Astrocyte of the cerebellum (primary cell): ENCODE measurements at places on chromosomes 13 and 19.

- DNase-seq, result peak; percentile 42
These were observed 203.1 kb upstream of the EDNRB start for GRCh38 chr13:78121459-78122348.

GRCh38 chr19:1501200-1501595, 10.2 kb downstream of the REEP6 start:
- no peak for DNase-seq

DNA sequence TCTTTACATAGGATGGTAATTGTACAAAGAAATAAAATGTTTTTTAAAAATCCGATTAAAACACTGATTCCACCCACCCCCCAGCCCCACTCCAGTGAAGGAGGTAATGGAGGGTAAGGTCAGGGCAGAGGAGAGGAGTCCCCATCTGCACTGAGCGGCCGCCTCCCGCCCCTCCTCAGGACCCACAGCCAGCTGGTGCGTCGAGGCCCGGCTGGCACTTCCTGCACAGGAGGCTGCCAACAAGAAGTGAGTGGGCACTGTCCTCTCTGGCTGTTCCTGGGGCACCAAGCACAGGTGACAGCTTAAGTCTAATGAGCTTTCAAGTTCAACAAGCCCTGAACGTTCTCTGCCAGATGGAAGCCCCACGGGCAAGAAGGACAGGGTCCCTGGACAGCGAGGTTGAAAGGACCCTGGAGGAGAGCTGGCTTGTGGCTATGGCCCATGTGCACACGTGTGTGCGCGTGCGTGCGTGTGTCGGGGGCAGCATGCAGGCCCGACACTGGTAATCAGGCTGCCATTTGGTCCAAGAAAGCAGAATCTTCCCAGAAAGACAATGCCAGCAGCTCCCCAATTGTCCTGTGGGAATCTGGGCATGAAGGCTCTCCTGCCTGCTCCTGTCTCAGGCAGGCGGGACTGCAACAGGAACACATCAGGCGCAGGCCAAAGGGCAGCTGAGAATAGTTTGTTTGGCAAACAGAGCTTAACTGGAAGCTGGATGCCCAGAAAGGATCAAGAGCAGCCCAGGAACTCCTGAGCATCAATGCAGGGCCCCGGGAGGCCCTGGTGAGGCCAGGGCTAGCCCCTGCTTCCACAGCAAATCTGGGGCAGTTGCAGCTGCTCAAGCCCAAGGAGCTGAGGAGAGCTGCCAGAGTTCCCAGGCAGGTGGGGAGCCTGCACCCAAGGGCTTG, 15.1 kb upstream of the EPHX3 start:
- DNase-seq, result no peak

GRCh38 chr13:50893211-50893852, 16.3 kb upstream of the RNASEH2B start:
- peak; percentile 45 for DNase-seq

DNA sequence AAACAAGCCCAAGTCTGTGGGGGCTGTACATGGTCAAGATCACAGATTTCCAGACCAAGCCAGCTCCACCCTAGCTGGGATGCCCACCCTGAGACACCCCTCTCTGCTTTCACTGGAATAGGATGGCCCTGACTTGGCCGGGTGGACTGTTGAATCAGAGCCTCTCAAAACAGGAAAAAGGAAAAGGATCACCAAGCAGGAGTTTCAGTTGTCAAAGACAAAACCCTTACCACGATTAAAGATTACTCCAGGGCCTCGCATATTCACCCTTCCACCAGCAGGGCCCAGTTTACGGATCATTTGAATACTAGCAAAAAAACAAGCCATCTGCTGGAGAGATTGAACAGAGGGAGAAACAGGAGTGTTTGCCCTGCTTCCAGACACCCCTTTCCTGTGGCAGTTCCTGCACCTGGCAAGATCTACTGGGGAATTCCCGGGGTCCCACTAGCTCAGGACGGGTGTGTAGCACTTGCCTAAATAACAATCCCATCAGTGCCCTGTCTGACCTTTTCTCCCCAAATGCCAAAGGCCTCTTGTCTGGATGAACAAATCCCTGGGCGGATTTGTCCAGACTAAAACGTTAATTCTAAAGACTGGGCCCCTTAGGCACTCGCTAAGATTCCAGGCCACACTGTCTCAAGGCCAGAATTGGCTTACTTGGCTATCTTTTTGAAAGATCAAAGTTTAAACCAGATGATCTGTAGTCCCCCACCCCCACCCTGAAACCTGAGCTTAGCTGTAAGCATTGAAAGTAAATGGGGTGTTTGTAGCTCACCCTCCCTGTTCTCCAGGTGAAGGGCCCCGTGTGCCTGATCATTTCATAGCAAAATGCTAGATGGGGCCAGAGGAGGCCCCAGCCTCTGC, 38.4 kb downstream of the ACTN4 start:
- DNase-seq, result peak; percentile 53

DNA sequence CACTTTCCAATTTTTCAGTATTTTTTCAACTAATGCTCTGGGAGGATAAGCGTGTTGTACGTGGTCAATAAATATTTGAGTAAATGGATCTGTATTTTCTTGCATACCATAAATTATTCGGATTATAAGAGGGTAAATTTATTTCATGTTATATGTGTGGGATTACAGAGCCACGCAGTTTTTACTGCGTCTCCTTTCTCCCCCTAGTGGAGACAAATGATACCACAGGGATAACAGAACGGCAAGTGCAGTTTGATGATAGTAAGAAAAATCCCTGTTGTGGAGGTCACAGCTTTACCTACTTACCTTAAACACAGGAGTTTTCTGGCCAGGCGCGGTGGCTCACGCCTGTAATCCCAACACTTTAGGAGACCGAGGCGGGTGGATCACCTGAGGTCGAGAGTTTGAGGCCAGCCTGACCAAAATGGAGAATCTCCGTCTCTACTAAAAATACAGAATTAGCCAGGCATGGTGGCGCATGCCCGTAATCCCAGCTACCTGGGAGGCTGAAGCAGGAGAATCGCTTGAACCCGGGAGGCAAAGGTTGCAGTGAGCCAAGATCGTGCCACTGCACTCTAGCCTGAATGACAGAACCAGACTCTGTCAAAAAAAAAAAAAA, 16.8 kb downstream of the MBD3L2B start:
- DNase-seq, result no peak

DNA sequence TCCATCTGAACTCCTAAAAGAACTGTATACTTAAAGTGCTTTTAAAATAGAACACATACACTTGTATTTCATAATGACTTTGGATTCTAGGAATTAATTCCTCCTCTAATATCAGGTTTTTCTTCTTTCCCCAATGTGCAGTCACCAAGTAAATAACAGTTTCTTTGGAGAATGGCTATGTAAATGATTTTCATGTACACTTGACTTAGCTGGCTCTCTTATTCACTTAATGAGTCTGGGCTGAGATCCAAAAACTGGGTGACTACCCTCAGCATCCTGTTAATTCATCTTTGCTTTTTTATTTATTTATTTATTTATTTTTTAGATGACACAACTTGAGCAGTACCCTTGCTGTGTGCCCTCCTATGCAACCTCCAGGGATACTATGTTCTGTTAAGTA, 1003.7 kb downstream of the SLITRK1 start:
- peak; percentile 11 for DNase-seq

DNA sequence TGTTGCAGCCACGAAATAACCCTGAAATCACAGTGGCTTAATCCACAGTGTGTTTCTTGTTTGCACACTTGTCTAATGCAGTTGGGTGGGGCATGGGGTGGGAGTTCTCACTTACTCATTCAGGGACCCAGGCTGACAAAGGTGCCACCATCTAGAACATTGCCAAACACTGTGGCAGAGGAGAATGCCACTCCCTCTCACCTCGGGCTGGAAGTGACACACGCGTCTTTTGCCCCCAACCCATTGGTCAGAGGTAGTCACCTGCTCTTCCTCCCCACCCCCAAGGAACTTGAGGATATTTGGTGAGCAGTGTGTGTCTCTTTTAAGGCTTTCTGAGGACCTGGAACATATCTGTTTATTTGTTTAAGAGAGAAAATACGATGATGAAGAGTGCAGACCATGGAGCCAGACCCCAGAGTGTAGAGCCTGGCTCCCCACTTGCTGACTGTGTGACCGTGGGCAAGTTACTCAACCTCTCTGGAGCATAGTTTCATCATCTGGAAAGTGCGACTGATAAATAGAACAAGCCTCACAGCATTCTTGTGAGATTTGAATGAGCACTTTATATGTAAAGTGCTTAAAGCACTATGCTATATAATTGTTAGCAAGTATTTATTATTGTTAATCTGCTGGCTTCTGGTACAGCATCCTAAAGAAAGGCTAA, 17.4 kb downstream of the GPR183 start:
- no peak for DNase-seq

DNA sequence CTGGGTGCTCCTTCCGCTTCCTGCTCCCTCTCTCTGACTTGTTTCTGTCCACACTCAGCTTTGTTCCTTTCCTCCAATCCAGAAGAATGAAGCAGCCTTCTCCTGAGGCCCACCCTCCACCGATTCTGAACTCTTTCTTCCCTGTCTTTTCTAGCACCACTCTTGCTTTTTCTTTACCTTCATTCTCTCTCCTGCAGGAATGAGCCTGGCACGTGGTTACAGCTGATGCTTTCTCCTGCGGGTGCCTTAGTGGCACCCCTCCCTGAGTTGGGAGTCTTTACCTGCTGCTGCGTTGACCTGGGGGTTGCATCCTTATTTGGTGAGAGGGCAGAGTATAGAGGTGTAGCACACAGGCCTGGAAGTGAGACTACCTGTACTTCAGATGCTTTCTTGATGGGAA, 6.2 kb downstream of the UBAC2 start:
- DNase-seq, result no peak

GRCh38 chr19:33110137-33110910, 21.6 kb upstream of the WDR88 start:
- peak; percentile 27 for DNase-seq

DNA sequence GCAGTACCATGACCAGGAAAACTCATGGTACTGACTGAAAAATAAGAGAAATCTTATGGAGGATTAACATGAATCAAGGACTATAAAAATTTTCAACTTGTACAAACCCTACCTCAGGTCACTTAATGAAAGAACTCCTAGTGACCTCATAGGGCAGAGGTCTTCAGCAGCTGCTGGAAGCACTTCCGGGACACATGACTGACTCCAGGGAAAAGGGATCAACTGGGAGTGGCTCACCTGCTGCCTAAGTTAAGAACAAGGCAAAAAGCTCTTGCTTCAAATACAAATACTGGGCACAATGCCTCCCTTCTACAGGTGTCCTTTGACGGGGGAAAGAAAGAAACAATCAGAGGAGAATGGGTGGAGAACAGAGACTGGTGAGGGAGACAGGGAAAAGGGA, 18.6 kb downstream of the DOCK9 start:
- DNase-seq, result no peak

- no peak for DNase-seq
These were observed 519 bp downstream of the PTPRS start for GRCh38 chr19:5339950-5340636.

- no peak for DNase-seq
These were observed 148.7 kb upstream of the EDNRB start for GRCh38 chr13:78067290-78067689.

DNA sequence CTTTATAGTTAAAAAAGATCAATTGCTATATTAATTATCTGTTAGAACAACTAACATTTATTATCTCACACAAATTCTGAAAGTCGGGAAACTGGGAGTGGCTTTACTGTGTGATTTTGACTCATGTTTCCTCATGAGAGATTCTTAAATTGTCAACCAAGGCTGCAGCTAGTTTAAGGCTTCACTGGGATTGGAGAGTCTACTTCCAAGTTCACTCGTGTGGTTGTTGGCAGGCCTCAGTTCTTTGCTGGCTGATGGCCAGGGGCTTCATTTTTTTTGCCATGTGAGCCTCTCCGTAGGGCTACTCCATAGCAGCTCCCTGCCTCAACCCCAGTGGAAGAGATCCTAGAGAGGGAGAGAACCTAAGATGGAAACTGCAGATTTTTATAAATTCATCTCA, 24.5 kb upstream of the LPAR6 start:
- DNase-seq, result peak; percentile 64

DNA sequence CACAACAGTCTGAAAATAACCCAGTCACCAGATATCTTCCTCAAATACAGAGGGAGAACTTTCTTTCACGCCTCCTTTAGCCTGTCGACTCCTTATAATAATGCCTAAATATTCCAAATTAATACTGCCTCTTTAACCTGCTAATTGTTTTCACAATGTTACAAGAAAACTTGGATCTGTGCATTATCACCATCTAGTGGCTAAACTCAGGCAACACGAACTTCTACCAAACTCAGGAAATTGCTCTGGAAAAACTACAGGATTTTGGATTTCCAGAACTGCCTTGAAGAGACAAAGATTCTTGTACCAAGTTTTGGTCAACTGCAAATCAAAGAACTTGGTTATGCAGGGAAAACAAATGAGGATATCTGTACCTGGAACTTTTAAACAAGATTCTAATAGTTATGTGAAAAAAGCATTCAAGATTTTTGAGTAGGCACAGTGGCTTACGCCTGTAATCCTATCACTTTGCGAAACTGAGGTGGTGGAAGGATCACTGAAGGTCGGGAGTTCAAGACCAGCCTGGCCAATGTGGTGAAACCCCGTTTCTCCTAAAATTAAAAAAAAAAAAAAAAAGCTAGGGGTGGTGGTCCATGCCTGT, 10.8 kb downstream of the CLN5 start:
- no peak for DNase-seq

- DNase-seq, result no peak
These were observed 3.4 kb upstream of the ZNF333 start for GRCh38 chr19:14686411-14686810.

- DNase-seq, result no peak
These were observed 5.6 kb downstream of the APC2 start for GRCh38 chr19:1455336-1456120.

- DNase-seq, result no peak
These were observed 870.1 kb downstream of the PCDH9 start for GRCh38 chr13:66359910-66360552.

DNA sequence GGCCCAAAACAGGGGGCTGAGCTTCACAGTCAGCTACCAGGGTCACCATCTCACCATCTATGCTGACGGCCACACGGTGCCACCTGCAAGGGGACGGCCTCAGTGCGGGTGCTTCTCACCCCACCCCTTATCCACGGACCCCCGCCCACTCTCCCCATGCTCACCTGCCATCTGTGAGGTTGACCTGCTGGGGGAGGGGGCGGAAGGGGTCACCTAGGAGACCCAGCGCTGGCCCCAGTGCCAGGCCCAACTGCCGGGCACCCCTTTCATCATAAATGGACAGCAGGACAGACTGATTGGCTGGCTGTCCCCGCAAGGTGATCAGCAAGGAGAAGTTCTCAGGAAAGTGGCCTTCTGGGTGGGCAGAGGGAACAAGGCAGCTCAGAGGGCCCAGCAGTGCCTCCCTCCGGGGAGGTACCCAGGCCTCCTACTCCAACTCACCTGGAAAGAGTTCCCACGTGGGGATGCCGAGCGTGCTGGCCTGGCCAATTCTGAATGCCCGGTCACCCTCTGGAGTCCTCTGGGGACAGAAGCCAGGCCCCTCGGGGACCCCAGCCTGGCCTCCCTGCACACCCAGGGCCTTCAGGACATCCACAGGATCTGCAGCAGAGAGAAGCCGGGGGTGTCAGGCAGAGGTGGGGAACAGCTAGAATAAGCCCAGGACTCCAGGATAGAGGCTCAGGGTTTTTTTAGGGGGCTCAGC, 4.5 kb downstream of the COL5A3 start:
- no peak for DNase-seq
